ENCODE measurements at places on chromosomes 5 and 9.

DNA sequence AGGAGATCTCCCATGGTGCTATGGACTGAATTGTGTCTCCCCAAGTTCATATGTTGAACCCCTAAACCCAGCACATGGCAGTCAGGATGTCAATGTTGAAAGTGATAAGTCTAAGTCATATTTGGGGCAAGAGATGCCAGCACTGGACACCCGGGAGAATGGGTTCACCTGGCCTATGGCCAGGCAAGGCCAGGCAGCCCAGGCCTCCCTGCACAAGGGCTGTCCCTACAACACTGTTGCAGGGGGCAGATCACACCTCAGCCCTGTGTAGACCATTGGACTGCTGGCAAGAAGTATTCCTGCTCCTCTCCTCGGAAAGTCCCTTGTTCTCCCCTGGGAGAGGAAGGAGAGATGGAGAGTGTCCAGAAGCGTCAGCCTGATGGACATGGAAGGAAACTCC, 240.5 kb downstream of the GADD45G start:
- no peak for DNase-seq

DNA sequence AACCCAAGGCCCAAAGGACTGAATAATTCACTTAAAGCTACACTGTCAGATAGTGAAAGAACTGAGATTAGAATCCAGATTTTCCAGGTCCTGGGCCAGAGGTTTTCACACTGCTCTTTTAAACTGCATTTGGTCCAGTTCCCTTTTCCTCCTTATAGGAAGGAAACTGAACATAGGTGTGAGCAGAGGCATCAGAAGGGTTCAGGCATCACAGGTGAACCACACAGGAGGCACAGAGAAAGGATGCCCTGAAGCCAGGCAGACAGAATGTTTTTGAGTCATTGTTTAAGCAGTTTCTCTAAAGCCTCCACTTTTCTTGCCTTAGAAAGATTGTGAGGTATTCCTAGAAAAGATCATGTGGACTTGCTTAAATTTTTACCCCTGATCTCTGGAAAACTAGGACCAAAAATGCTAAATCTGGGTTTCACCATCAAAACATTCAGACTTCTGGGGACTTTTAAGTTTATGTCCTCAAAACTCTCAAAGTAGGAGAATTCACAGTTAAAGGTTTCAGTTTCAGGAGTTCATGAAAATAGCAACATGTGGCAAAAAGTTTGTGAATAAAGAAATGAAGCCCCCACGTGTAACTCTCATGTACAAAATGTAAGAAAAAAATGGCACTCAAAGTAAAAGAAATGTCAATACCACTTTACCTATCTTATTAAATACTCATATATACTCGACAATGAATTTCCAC, 386.1 kb downstream of the NTRK2 start:
- no peak for DNase-seq

GRCh38 chr5:172575416-172575815, 65.6 kb upstream of the NEURL1B start:
- DNase-seq = no peak

DNA sequence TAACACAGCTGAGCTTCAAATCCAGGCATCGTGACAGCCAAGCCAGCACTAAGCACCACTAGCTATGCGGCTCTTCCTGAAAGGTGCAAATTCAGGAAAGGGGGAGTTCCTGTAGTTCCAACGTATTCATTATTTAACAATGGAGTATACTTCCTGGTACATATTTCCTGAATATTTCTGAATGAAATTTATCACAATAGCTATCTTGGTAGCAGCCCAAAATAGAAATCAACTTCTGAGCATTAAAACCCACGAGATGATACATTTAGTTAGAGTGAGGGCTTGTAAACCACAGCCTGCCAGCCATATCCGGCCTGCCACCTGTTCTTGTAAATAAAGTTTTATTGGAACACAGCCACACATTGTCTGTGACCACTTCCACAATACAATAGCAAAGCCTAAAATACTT, 109.7 kb upstream of the RETREG1 start:
- DNase-seq = no peak

GRCh38 chr5:139912158-139912557, 116.5 kb downstream of the PSD2 start:
- no peak for DNase-seq
